ENCODE measurements at places on chromosomes 13 and 19.
A peak's percentile ranks its signal among the peaks of the same experiment; 100 is the strongest.

DNA sequence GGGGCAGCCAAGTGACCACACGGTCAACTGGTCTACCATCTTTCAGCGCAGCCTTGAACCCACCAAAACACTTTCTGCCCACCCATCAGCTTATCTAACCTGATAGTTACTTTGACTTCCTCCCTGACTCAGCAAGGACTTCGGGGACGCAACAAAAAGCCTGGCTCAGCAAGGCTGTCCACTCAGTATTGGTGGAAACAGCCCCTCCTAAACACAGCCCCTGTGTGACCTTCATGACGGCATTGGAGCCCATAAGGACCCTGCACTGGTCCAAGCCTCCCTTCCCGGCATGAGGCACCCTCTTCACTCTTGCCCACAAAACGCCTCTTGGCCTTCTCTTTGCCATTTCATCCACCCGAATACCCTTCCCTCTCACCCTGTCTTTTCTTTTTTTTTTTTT is 39.1 kb downstream of the INSR start:
- no peak for DNase-seq

DNA sequence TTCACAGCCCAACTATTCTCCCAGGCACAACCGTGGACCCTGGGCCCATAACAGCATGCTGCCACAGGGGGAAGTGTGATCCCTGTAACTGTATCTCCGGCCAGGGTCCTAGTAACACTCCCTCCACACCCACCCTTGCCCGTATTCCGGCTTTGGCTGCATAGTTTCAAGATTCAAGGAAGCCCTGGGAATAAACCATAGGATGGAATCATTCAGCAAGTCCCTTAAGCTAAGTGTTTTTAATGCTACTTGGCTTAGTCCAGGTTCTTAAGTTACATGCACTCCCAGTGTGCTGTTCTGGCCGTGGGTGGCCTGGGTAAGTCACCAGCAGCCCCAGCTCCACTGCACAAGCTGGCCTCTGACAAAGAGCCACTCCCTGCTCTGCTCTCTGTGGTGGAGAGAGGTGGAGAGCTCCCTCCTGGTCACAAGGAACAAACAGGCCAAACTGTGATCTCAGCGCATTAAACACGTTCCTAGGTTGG is 532.4 kb upstream of the SGCG start:
- peak; percentile 27 for DNase-seq

GRCh38 chr19:10654610-10655456 is 687 bp downstream of the ILF3 start:
- DNase-seq: peak; percentile 65

DNA sequence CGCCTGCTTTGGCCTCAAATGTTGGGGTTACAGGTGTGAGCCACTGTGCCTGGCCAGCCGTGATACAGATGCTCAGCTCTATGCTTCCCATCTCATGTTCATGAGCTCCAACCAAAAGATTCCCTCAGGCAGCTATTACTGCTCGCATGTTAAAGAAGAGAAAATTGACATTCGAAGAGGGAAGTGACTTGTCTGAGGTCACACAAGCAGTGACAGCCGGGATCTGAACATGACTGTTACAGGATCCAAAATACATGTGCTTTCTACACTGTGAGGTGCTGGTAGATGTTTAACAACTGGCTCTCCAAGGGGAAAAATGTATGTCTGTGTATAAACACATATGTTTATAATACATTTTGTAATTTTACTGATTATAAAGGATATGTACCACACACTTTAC is 11.3 kb downstream of the FPR1 start:
- no peak for DNase-seq

GRCh38 chr19:41994994-41995958 is 1.2 kb upstream of the ATP1A3 start:
- DNase-seq: no peak

- no peak for DNase-seq
These were observed 2.6 kb downstream of the CRB3 start for GRCh38 chr19:6466526-6467248.

DNA sequence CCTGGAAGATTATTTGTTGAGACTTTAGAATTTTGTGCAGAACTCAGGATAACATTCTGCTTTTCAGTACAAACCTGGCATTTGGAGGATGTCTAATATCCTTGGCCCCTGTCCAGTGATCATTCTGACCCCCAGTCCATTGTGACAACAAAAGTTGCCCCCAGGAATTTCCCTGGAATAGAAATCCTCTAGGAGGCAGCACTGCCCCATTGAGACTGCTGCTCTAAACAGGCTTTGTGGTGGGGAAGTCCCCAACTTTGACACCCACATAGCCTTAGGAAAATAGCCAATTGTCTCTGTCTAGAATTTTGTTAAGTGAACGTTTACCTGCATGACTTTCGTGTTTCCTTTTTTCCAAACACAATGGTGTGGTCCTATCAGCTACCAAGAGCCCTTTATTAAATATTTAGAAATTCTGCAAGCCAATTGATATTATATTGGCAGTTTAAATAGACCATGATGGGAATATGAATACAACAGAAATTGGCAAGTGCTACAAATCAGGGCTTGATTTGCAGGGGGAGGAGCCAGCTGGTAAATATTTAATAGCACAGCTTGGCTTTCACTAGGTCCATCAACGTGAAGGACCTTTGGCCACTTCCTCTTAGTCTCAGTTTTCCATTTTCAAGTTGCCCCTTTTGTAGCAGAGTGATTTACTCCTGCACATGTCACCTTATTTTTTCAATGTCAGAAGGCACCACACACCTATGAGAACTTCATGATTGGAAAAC is 451.7 kb downstream of the EFNB2 start:
- no peak for DNase-seq

GRCh38 chr19:11204943-11205349 is 7.6 kb upstream of the KANK2 start:
- DNase-seq: no peak

DNA sequence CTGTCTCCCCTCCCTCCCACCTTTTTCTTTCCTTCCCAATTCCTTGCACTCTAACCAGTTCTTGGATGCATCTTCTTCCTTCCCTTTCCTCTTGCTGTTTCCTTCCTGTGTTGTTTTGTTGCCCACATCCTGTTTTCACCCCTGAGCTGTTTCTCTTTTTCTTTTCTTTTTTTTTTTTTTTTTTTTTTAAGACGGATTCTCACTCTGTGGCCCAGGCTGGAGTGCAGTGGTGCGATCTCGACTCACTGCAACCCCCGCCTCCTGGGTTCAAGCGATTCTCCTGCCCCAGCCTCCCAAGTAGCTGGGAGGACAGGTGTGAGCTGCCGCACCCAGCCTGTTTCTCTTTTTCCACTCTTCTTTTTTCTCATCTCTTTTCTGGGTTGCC is 6.9 kb downstream of the MYADM start:
- DNase-seq: no peak

- DNase-seq: no peak
These were observed 29.2 kb downstream of the TUBA3C start for GRCh38 chr13:19152403-19152802.

DNA sequence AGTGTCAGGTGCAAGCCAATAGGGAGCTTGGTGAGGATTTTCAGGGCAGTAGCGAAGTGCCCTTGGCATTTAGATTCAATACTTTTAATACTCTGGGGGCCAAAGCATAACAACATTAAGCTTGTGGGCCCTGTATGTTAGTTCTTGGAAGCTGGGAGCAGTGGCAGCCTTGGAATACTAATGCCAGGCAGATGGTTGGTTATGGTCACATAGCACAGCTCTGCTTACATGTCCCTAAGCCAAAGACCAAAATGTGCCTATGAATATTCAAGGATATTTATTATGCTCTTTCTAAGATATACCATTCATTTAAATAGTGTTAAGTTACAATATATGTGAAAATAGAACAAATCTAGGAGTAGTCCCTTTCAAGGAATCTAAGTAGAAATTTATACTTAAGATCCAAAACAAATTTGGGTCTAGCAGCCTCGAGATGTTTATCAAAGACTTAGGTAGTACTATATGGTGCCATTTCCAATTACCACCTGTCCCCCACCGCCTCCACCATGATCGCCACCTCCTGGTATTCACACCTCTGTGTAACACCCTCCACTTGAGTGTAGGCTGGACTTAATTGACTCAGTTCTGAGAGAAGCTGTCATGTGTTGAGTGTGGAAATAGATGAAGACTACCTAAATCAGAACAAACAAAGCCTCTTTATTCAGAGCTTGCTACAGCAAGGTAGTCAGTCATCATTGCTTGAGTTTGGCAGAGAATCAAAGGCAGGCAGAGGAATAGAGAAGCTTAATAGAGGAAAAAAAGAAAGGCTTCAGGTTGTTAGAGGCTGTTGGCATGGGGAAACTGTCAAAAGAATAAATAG is 261.0 kb downstream of the GPC5 start:
- no peak for DNase-seq

DNA sequence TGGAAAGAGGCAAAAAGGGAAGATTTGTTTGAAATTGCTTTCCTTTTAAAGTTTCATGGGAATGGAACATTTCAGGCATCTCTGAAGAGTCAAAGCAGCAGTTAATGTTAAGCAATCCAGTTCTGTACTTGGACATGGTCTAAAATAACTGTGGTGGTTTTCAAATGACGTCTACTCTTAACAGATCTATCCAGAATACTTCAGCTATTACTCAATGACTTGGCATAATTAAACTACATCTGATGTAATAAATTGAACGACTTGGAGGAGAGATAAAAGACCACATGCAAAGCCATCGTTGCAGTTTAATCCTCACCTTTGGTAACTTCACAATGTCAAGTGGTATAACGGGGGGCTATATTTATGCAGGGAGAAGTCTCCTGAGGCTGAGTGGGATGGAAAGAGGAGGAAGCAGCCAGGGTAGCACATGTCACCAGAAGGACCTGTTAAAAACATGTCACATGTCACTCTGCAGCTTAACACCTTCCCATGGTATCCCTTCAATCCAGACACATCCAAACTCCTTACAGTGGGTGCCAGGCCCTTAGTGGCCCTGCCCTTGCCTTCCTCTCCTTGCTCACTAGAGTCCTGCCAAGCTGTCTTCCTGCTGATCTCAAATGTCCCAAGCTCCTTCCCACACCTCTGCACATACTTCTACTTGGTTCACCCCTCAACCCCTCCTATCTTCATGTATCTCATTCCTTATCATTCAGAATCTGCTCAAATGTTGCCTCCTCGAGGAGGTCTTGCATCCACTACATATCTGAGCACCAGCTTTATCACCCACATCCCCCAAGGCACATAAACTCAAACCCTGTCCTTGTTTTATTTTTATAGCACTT is 327.8 kb downstream of the SUCLA2 start:
- DNase-seq: peak; percentile 73

DNA sequence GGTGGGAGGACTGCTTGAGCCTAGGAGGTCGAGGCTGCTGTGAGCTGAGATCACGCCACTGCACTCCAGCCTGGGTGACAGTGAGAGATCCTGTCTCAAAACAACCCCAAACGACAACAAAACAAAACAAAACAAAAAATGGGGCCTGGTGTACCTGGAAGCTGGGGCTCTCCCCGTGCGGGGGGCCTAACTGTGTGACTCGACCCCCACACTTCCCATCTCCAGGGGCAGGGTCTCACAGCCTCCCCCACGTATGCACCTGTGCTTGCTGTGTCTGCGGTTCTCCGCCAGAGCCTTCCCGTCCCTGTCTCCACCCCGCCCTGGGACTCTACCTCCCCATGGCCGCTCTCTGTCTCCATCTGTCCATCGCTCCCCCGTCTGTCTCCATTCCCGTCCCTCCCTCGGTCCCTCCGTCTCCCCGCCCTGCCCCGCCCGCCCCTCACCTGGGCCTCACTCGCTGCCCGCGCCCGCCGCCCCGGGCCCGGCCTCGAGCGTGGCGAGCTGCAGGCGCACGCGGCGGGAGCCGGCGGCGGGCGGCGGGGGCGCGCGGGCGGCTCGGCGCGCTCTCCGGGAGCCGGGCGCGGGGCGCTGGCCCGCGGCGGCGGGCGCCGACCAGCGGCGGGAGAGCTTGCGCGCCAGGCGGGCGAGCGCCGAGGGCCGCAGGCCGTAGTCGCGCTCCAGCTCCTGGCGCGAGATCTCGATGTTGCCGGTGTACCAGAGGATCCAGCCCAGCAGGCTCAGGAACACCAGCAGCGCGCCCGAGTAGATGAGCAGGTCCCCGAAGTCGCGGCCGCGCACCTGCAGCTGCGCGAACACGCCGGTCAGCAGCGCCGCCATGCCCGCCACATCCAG is 587 bp downstream of the TMEM238 start:
- DNase-seq: peak; percentile 63

GRCh38 chr19:45660636-45661035 is 7.4 kb upstream of the GIPR start:
- no peak for DNase-seq

- no peak for DNase-seq
These were observed 20.7 kb downstream of the OBI1 start for GRCh38 chr13:78638216-78638615.

DNA sequence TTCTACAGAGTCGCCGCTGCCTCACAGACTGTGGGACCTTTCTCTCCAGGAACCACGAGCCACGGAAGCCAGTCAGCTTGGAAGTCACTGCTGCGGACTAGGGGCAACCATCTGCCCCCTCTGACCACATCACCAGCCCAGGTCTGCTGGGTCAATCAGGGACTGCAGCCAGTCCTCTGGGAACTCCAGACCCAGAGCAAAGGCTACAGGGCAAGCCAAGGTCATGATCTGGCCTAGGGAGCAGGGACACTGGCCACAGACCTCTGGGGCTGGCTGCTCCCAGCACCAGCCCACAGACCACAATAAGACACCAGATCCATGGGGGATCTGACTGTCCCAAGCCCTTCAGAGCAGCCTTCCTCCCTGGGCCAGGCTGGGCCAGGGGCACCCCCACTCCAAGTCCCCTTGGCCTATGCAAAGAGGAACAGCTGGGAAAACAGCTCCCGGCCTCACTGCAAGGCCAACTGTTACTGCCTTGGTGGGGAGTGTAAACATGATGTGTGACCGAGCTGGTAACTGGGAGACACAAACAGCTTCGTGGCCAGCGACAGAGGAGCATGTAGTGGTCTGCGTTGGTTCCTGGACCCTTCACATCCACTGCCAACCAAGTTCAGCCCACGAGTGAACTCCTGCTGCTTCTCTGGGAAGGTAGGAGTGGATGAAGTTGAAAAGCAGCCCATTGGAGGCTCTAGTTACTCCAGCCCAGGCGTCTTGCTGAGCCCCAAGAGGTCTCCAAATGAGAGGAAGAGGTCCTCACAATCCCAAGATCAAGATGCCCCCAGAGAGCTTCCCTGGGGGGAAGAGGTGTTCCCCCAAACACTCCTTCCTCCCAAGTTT is 1.5 kb downstream of the AKT2 start:
- no peak for DNase-seq

DNA sequence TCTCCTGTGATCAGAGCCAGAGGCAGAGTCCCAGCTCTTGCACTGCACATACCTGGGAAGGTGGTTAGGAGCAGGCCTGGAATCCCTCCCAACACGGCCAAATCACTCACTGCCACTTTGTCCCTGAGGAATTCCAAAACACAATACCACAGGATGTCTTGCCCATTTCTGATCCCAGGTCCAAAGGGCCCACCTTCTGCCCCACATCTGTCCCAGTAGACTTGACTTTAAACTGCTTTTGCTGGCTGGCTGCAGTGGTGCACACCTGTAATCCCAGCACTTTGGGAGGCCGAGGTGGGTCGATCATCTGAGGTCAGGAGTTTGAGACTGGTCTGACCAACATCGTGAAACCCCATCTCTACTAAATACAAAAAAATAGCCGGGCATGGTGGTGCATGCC is 18.9 kb downstream of the ZNF536 start:
- DNase-seq: no peak

- no peak for DNase-seq
These were observed 36.9 kb upstream of the ZNF507 start for GRCh38 chr19:32308431-32309077.

GRCh38 chr19:4588291-4588761 is 28.8 kb upstream of the SEMA6B start:
- no peak for DNase-seq

Data from right lung (tissue), 10 donors.